ENCODE measurements at places on chromosomes 13 and 19.

DNA sequence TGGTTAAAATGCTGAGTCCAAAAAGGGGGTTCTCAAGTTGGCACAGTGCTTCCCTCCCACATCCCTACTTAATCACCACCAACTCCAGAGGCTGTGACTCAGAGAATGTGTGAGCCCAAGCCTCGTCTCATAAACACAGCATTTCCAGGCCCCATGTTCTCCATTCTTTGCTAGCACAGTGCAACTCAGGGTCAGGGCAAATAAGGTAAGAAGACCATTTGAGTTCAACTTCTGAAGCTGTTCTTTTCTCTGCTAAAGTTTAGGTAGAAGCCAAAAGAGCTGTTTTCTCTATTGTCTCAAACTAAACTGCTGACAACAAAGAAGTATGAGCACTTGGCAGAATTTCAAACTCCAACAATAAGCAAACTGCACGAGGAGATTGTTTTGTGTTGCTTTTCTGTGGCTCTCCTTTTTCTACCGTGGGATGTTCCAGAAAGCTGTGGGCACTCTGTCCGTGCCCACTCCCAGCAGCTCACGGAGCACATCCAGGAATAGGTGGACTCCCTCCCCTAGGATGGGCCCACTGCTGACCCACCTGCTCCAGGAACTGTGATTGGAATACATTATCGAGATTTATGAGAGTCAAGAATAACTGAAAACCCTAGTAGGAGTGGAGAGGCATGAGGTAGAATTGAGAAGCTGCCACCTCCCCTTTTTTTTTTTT lies 494.3 kb downstream of the COG6 start:
- DNase-seq: no peak

DNA sequence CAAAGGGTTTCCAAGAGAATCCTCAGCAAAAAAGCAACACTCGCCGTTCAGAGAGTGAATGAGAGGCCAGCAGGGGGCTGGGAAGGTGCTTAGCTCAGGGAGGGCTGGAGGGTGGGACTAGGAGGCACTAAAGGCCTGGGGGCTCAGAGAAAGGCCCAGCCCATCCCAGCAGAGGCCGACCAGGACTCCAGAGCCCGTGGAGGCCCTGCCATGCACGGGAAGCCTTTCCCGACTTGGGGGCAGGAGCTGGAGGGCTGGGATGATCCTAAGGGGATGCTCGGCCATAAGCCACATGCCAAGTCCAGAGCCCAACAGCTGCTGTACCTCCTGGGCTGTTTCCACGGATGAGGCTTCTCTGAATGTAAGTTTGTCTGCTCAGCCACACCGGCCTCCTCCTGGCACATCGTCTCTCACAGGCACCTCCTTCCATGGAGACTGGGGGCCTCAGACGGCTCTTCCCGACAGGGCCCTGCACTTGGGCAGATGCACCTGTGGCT lies 19.5 kb downstream of the RASA3 start:
- DNase-seq: no peak

GRCh38 chr19:1133471-1133929 lies 29.7 kb downstream of the GPX4 start:
- peak; percentile 82 for DNase-seq

DNA sequence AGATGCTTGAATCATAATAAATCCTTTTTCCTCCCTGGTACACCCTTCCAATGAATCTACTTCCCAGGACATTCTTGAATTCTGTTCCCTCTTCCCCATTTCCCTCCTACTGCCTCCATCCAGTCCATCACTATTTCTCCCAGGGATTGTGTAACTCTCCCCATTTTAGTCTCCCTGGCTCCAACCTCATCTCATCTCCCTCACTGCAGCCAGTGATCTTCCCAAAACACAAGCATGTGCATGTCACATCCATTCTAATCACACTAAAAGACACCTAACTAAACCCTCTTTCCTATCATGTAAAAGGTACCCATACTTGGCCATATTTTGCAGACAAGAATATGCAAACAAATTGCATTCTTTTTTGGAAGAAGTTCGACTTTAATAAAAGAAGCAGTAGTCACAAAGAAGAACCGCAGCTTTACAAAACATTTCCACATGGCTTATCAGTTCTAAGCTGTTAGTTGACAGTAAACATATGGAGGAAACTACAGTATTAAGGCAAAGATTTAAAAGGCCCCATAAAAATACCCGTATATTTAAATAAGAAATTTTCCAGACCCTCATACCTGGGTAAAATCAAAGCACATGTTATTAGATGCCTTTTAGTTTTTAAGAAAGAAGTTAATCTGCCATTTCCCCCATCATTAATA lies 111.0 kb downstream of the KCTD12 start:
- no peak for DNase-seq

GRCh38 chr19:48745208-48745995 lies 1.3 kb downstream of the IZUMO1 start:
- DNase-seq: no peak

All from activated T-cell treated with anti-CD3 and anti-CD28 coated beads for 48 hours (primary cell).